IMR-90 (cell line): ENCODE measurements at places on chromosomes 7 and 10. TPM values are rescaled to one million over a fixed set of nuclear protein-coding genes. Genes with fewer than 3 reads are reported as not detected.

DIP2C gene
- total RNA-seq: 8.6 and 9.2 TPM in 2 replicates

GRCh38 chr7:22696541-22697228 lies 30.3 kb upstream of the IL6 start:
- DNase-seq: peak; percentile 36

KLHL7 gene
- total RNA-seq: 29.2 and 44.4 TPM in 2 replicates

DNA sequence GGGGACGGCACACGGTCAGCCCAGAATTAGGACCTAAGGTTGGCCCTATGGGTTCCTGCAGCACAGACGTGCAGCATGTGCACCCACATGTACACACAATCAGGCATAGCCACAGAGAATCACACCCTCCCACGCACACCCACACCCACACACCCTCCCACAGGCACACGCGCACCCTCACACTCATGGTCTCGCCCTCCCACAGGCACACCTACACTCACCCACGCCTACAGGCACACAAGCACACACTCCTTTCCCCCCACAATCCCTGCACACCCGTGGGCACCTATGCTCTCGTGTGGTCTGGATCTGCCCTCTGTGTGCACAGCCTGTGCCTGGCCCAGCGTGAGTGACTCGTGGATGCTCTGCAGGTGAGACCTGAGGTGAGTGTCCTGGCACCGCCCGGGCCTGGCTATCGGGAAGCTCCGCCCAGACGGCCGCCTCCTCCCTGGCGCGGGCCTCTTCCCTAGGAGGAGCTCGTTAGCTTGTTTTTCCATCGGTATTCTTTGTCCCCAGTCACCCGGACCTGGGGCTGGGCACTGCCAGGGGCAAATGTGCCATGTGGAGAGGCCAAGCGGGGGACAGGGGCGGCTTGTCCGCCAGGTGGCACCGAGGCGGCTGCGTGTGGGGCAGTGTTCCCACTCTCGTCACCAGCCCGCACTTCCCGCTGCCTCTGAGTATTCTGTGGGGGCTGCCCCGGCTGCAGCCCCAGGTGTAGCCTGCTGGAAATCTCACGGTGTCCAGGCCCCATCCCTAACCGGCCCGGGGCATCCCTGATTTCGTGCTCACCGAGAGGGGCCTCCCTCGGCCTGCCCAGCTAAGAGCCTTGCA lies 110.2 kb upstream of the FAM20C start:
- no peak for DNase-seq

DNA sequence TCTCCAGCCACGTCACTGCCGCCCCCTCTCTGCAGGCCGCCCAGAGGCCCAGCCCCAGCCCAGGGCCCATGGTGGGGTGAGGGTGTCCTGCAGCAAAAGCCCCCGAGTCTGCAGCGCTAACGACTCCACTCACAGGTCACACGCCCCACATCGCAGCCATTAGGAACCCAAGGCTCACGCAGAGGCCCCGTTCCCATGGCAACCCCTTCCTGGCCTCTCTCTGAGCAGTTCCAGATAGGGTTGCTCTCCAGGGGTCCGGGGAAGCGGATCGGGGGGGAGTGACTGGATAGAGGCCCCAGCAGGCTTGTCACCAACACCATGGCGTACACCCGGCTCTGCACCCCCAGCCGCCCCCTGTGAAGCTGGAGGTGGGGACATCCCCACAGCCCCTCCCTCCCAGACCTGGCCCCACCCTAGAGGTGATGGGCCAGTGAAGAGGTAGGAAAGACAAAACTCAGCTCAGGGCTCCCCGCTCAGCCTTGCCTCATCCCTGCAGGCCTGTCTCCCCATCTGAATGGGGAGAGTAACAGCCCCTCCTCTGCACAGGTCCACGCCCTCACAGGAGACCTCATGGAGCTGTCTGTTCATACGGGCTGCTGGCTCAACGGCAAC lies 41.2 kb downstream of the TNRC18 start:
- peak; percentile 15 for DNase-seq

DNA sequence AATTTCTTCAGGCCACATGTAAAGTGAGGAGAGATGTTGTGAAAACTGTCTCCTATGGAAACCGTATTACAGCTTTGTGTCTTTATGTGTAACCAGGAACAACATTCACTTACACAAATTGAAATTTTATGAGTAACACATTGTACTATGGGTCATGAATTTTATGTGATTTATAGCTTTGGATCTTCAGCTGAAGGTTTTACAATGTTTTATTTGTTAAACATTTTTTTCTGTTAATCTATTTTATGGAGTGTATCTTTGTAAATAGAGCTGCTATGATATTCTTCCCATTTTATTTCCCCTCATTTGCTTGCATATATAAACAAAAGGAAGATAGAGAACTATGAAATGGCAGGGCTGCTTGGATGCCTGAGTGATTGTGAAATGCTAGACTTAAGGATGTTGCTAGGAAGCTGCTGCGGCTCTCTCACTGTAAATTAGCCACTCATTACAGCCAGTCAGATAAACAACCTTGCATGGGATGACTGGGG lies 104.5 kb upstream of the PCLO start:
- no peak for DNase-seq

- no peak for DNase-seq
These were observed 993.1 kb downstream of the KCNMA1 start for GRCh38 chr10:76644476-76644875.

- DNase-seq: no peak
These were observed 318.6 kb upstream of the KLF6 start for GRCh38 chr10:4103603-4104002.

GRCh38 chr7:129168231-129169021 lies 20.0 kb upstream of the SMO start:
- no peak for DNase-seq

DNA sequence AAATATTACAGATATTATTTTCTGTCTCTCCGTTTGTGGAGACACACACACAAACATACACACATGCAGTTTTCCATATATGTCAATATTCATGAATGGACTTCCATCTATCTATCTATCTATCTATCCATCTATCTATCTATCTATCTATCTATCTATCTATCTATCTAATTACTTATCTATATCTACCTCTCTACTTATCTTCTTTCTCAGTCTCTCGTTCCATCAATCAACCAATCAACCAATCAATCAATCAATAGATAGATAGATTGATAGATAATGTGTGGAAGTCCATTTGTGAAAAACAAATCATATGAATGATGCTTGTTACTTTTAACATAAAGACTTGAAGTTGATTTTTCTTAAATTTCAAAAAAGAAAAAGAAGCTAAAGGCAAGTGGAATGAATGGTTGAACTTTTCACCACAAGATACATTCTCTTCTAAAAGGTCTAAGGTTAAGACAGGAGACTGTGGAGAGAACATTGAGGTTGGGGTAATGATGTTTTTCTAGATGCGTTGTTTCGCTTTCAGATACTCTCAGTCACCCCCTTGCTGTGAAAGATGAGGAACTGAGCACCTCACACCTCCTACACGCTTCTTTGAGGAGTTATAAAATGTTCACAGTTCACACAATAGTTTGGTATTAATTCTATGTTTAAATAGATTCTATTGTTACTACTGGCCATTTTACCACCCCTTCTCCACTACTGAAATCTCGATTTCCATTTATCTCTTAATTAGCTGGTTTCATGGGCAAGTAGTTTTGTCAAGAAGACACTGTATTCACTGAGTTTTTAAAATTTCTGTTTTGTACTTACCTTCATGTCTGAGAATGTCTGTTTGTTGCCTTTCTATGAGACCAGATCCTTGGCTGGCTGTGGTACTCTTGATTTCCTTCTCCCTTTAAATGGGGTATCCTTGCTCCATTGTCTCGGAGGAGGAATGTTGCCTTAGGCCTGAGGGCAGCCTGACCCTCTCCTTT lies 114.1 kb downstream of the EMX2 start:
- no peak for DNase-seq
